ENCODE measurements at places on chromosomes 2 and 18. TPM values are rescaled to one million over a fixed set of nuclear protein-coding genes. Genes with fewer than 3 reads are reported as not detected.

Gene ABCB11
- total RNA-seq: 0.37 TPM

Gene OR6B2
- not detected for total RNA-seq

Gene HOXD8
- 0.62 TPM for total RNA-seq

Gene IDH1
- 50.9 TPM for total RNA-seq

Gene GNLY
- not detected for total RNA-seq

Gene DOK6
- total RNA-seq: 0.98 TPM

Gene TDRD15
- total RNA-seq: not detected
